ENCODE measurements at places on chromosomes 13 and 19.

DNA sequence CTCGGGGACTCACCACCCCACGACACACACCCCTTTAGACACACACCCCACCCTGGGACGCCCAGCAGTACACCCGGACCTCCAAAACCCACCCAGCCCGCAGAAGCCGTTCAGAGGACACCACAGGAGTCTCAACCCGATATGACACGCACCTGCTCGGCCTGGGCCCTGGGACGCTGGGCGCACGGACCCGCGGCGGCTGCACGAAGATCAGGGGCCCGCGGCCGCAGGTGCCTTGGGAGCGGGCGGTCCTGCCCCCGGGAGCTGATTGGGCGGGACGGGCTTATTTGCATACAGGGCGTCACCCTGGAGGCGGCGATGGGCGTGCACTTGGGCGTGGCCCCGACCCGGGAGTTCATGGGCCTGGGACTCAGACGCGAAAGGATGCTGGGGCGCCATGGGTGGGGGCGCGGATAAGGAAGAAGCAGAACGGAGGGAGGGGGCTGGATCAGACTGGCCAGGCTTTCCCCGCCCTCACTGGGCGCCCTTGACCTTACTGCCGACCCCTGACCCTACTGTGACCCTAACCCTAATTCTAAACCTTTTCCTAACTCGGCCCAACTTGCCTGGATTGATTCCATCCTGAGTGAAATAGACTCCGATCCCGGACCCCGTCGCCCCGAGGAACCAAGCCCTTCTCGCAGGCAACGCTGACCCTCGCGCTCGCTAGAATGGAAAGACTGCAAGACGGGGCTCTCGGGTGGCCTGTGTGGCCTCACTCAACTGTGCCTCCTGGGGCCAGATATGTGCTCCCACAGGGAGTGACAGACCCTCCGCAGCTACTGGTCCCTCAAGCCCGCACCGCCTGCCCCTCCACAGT lies at the start of gene MEF2B:
MEF2B (minus strand) TSS at position 211 of the 820 bp plus-strand sequence. CDS start 19,528 bp downstream, outside the sequence.
- DNase-seq = peak; percentile 76

GRCh38 chr19:43662487-43662886 lies 7.5 kb downstream of the PLAUR start:
- DNase-seq = no peak

- no peak for DNase-seq
Measured at GRCh38 chr19:57465680-57466381, 8.9 kb upstream of the VN1R1 start.

DNA sequence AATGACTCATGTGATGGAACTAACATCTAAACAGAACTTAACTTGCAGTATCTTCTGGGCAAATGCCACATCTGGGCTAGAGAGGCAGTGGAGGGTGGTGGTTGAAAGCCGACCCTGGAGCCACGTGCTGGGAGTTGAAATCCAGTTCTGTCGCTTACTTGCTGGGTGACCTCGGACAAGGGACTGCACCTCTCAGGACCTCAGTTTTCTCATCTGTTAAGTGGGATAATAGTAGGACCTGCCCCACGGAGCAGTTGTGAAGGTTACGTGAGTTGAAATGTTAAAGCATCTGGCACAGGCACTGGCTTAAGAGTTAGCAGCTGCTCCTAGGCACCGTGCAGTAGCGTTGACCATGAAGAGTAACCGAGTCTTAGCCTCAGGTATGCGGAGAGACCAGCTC lies 76.1 kb downstream of the SIPA1L3 start:
- no peak for DNase-seq

GRCh38 chr13:28574617-28575142 lies 79.8 kb upstream of the FLT1 start:
- DNase-seq = peak; percentile 50

GRCh38 chr13:23985839-23986238 lies 88.5 kb upstream of the C1QTNF9B start:
- no peak for DNase-seq

DNA sequence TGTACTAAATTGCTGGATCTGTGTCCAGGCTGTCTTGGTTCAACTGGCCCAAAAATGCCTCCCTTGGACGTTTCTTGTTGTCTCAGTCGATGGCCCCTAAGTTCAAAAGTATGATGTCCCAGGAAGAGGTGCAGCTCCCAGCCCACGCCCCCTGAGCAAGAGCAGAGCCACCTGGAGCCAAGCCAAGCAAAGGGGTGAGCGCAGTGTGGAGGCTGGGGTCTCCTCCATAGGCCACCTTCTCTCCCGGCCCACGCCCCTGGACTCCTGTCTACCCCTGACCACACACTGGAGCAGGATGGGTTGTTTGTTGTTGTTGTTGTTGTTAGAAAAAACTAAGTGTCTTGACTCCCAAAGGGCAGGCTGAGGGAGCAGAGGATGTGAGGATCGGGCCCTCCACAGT lies 26.0 kb upstream of the NPAS1 start:
- no peak for DNase-seq

DNA sequence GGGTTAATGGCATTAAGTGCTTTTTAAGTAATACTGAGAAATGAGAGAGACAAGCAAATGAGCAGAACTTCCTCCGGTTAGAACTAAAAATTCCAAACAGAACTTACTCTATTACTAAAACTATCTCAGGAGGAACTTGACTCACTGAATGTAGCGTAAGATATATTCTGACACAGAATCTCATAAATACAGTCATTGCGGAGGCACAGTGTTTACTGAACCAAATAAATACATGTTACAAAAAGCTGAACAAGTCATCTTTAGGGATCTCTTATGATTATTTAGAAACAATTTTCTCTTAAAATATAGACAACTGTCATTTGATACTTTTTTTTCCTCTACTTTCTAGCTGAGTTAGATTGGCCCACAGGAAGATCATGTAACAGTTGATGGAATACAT lies 283.1 kb downstream of the KLF12 start:
- DNase-seq = no peak

All from activated CD4-positive, alpha-beta T cell treated with anti-CD3 and anti-CD28 coated beads, Interleukin-2, amount 50 U/mL, for 48 hours (primary cell).